ENCODE measurements at places on chromosomes 3 and 15. TPM values are rescaled to one million over a fixed set of nuclear protein-coding genes. Genes with fewer than 3 reads are reported as not detected.

CEP152 gene
- polyA plus RNA-seq = 0.71 TPM

C3orf20 gene
- polyA plus RNA-seq = not detected

SAXO2 gene
- polyA plus RNA-seq = 5.4 TPM

SLC12A1 gene
- polyA plus RNA-seq = not detected

SLC15A2 gene
- polyA plus RNA-seq = 0.10 TPM

ZNF662 gene
- 0.44 TPM for polyA plus RNA-seq

UQCRC1 gene
- 317 TPM for polyA plus RNA-seq

HCLS1 gene
- 0.29 TPM for polyA plus RNA-seq

NR2E3 gene
- polyA plus RNA-seq = 0.18 TPM

MUC4 gene
- polyA plus RNA-seq = 0.07 TPM

MYO5C gene
- polyA plus RNA-seq = 1.1 TPM

KNG1 gene
- not detected for polyA plus RNA-seq

CNTN3 gene
- polyA plus RNA-seq = 3.3 TPM

OXSM gene
- 21.6 TPM for polyA plus RNA-seq

GP5 gene
- 0.23 TPM for polyA plus RNA-seq

GPR27 gene
- polyA plus RNA-seq = 0.16 TPM

TGM5 gene
- polyA plus RNA-seq = not detected

PLA2G4B gene
- 5.3 TPM for polyA plus RNA-seq

CLEC3B gene
- 0.46 TPM for polyA plus RNA-seq

CHRD gene
- 0.57 TPM for polyA plus RNA-seq

MAGI1 gene
- polyA plus RNA-seq = 11.1 TPM

GUCA1C gene
- polyA plus RNA-seq = not detected

SEMA4B gene
- polyA plus RNA-seq = 38.9 TPM

COL8A1 gene
- polyA plus RNA-seq = 16.7 TPM

SH2D7 gene
- polyA plus RNA-seq = not detected

P2RY1 gene
- not detected for polyA plus RNA-seq

EFHB gene
- 0.58 TPM for polyA plus RNA-seq

RBP2 gene
- not detected for polyA plus RNA-seq

EBLN2 gene
- 1.4 TPM for polyA plus RNA-seq

MFSD1 gene
- 44.9 TPM for polyA plus RNA-seq

PLD1 gene
- polyA plus RNA-seq = 6.2 TPM

HERC2 gene
- polyA plus RNA-seq = 18.9 TPM

TNFSF10 gene
- 0.10 TPM for polyA plus RNA-seq

CD200R1L gene
- polyA plus RNA-seq = not detected

RPS27L gene
- polyA plus RNA-seq = 321 TPM

LRTM1 gene
- polyA plus RNA-seq = not detected

FAM240A gene
- not detected for polyA plus RNA-seq

HYAL2 gene
- 135 TPM for polyA plus RNA-seq

SLC22A14 gene
- polyA plus RNA-seq = 0.16 TPM
